ENCODE measurements at places on chromosomes 1 and 21. TPM values are rescaled to one million over a fixed set of nuclear protein-coding genes. Genes with fewer than 3 reads are reported as not detected.

Gene KRTAP13-2
- not detected for total RNA-seq

DNA sequence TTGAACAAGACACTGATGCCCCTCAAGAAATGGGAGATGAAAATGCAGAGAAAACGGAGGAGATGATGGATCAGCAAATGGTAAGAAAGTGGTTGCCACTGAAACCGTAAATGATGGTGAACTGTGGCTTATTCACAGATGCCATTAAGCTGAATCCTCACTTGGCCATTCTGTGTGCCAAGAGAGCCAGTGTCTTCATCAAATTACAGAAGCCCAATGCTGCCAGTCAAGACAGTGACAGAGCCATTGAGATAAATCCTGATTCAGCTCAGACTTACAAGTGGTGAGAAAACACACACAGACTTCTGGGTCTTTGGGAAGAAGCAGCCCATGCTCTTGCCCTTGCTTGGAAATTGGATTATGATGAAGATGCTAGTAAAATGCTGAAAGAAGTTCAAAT, 52.5 kb downstream of the NBPF6 start:
- no peaks in the 10 kb centered on the region for H3K4me1 ChIP-seq
- H3K36me3 ChIP-seq: no peaks in the 10 kb centered on the region
- no peaks in the 10 kb centered on the region for H3K27me3 ChIP-seq
- H3K4me3 ChIP-seq: no peak overlapping the region
- no peak overlapping the region for H3K27ac ChIP-seq

GRCh38 chr1:55937840-55938375, 641.5 kb downstream of the PLPP3 start:
- H3K4me1 ChIP-seq: no peaks in the 10 kb centered on the region
- H3K4me3 ChIP-seq: no peak overlapping the region
- no peak for DNase-seq
- H3K27ac ChIP-seq: no peak overlapping the region
- H3K27me3 ChIP-seq: no peaks in the 10 kb centered on the region
- H3K36me3 ChIP-seq: no peaks in the 10 kb centered on the region

GRCh38 chr21:41966041-41966833, 12.4 kb upstream of the C2CD2 start:
- no peak overlapping the region for H3K4me3 ChIP-seq
- H3K4me1 ChIP-seq: peaks cover 6% of the 10 kb centered on the region
- DNase-seq: no peak
- no peaks in the 10 kb centered on the region for H3K36me3 ChIP-seq

- peak; percentile 30 for DNase-seq
- peaks cover 41% of the 10 kb centered on the region for H3K27me3 ChIP-seq
- no peaks in the 10 kb centered on the region for H3K36me3 ChIP-seq
- peaks cover 7% of the 10 kb centered on the region for H3K4me1 ChIP-seq
These were observed 245.4 kb downstream of the NPHP4 start for GRCh38 chr1:5746611-5747425.

GRCh38 chr21:39349211-39350093, 564 bp upstream of the HMGN1 start:
- peak overlapping the region; percentile 94 for H3K27ac ChIP-seq
- H3K36me3 ChIP-seq: peaks cover under 1% of the 10 kb centered on the region
- H3K4me3 ChIP-seq: peak overlapping the region; percentile 88
- H3K4me1 ChIP-seq: peaks cover 22% of the 10 kb centered on the region
- H3K27me3 ChIP-seq: no peaks in the 10 kb centered on the region
- peak; percentile 99 for DNase-seq

DNA sequence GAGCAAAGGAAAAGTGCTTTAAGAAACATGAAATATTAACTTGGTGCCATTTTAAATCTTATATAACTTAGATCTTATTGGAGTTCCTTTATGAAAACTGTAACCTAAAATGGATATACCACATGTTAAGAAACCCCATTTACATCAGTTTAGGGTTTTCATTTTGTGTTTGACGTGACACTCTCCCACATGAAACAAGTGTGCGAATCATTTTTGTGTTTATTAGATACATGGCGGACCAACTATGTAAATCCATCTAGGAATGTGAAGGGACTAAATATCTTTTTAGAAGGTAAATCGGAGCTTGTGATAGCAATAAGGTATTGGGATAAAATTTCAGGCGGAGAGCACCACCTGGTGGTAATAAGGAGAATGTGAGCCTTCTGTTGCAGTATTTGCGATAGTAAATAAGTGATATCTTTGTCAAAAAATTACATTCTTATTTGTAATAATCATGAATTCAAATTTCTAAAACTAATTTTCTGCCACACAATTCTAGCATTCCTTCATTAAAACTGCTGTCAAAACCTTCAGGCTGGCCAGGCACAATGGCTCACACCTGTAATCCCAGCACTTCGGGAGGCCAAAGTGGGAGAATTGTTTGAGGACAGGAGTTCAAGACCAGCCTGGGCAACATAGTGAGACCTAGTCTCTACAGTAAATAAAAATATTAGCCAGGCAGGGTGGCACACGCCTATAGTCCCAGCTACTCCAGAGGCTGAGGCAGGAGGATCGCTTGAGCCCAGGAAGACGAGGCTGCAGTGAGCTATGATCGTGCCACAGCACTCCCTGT, 31.3 kb downstream of the SMAP2 start:
- no peak overlapping the region for H3K4me3 ChIP-seq
- H3K4me1 ChIP-seq: peaks cover 33% of the 10 kb centered on the region
- H3K27me3 ChIP-seq: no peaks in the 10 kb centered on the region
- DNase-seq: no peak
